Activated naive CD8-positive, alpha-beta T cell treated with anti-CD3 and anti-CD28 coated beads, Interleukin-2, amount 10 ng/mL, durations not matched to agents 7 days and 5 days (primary cell): ENCODE measurements at places on chromosomes 1 and 21. TPM values are rescaled to one million over a fixed set of nuclear protein-coding genes. Genes with fewer than 3 reads are reported as not detected.

- no peak for DNase-seq
These were observed 107.9 kb upstream of the PALMD start for GRCh38 chr1:99537886-99538617.

Gene MARK1
- not detected for total RNA-seq

- DNase-seq, result no peak
These were observed 8.0 kb downstream of the SDHB start for GRCh38 chr1:17045634-17046333.

DNA sequence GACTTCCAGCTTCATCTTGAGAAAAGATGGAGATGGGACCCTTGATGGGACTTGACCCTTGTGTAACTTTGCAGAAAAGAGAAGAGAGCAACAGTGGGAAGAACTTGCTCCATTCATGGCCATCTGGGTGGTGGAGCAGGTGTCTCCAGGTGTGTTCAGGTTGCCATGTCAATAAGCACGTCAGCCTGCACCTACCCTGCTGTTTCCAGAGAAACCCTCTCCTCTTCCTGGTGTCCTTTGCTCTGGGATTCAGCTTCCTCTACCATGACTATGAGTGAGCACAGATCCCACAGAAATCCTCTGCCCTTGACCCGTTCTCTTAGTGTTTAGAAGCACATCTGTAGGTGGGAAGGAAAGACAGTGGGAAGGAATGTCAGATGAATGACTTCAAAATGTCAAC lies 21.8 kb upstream of the OTUD3 start:
- DNase-seq, result no peak

GRCh38 chr1:92854101-92854785 lies 22.4 kb downstream of the RPL5 start:
- no peak for DNase-seq

GRCh38 chr1:247370786-247371732 lies 39.4 kb upstream of the ZNF496 start:
- DNase-seq, result no peak

DNA sequence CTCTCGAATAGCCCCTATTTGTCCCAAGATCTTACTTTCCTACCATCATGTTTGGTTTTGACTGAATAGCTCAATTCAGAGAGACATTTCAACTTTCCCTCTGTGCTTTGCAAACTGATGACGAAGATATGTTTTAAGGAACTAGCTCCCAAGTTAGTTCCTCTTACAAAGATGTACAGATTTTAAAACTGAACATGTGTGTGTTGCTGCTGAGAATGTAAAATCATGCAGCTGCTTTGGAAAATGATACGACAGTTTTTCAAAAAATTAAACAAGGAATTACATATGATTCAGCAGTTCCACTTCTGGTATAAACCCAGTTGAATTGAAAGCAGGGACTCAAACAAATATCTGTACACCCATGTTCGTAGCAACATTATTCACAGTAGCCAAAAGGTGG lies 33.6 kb downstream of the KIF26B start:
- DNase-seq, result no peak

Gene CFAP107
- total RNA-seq, result not detected

GRCh38 chr21:30491963-30492428 lies at the start of gene KRTAP19-3:
TSS of gene KRTAP19-3 (minus strand) at chr21:30492013. CDS start at chr21:30491957, 56 bp downstream.
- no peak for DNase-seq

DNA sequence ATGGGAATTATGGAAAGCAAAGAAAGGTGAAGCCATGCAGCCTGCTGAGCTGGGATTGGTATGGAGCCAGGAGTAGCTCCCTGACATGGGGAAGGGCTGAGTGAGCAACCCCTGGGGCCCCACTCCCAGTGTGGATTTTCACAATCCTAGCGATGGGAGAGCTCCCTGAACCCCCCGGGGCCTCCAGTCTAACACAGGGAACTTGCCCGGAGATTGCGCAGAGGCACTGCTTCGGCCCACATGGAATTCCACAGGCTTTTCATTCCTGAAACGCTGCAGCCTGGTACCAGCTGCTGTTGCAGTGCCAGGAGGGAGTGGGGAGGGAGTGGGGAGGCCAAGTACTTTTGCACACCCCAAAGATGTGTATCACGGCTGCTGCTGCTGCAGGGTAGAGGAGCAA lies 110.4 kb upstream of the C21orf91 start:
- no peak for DNase-seq

Gene DNALI1
- not detected for total RNA-seq

GRCh38 chr1:53190210-53190611 lies 6.4 kb upstream of the CPT2 start:
- no peak for DNase-seq

Gene RNF19B
- 22.4 TPM for total RNA-seq

Gene ADAMTSL4
- total RNA-seq, result 0.30 TPM

DNA sequence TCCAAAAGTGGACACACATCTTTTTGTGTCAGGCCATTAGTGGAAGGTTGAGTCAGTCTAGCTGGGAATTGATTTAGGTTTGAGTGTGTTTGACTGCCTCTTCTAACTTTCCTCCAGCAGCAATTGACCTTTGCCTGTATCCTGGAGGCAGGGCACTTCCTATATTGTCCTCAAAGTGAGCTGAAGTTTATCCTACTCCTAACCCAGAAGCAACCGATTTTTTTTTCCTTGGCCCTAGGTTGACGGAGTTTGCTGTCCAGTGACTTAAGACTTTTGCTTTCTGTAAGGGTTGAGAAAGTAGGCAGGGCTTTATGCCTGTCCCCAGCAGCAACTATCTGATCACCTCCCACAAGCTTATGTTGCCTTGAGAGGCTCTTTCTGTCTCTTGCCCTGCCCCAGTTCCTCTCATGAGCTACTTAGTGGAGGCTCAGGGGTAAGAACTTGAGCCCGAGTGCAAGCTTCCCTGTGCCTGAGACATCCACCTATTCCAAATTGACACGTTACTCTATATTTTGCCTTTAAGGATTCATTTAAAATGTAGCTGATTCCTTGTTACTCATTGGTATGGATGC lies 30.9 kb downstream of the SLC35F3 start:
- DNase-seq, result no peak

Gene SH2D1B
- not detected for total RNA-seq

- DNase-seq, result no peak
These were observed 3.0 kb downstream of the NT5C1A start for GRCh38 chr1:39668894-39669293.

Gene CELA3A
- not detected for total RNA-seq

Gene PAX7
- total RNA-seq, result not detected

GRCh38 chr1:207647671-207648333 lies 2.9 kb downstream of the CR1L start:
- DNase-seq, result no peak

DNA sequence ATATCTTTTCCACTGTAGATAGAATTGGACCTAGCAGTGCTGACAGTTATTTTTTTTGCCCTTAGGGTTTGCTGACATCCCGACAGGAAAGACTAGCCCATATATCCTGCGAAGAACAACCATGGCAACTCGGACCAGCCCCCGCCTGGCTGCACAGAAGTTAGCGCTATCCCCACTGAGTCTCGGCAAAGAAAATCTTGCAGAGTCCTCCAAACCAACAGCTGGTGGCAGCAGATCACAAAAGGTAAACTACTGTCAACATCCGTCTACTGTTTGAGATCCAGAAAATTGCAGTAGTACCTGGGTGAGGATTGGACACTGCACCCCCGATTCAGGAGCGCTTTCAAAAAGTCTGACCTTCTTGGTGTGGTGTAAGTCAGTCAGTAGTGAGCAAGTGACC lies 55.8 kb downstream of the CENPF start:
- no peak for DNase-seq

DNA sequence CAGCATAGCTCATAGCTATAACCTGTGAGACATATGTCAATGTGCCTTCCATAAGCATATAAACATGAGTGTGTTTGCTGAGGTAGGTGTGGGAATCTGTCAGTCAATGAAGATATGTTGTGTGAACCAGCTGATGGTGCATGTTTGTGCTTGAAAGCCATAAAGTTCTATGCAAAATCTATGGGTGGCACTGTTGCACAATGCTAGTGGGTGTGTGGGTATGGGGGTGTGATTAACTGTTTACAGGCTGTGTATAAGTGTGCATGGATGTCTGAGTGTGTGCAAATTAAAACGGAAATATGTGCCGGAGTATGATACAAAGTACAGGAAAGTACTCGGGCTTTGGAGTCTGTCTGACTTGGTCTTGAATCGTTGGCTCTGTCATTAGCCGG lies 1.0 kb upstream of the ATP2B4 start:
- DNase-seq, result no peak

GRCh38 chr1:216475659-216476276 lies 52.5 kb upstream of the USH2A start:
- no peak for DNase-seq

GRCh38 chr1:52203935-52204625 lies 62.2 kb downstream of the ZFYVE9 start:
- DNase-seq, result no peak

Gene C1orf56
- 1.9 TPM for total RNA-seq

Gene AVPR1B
- total RNA-seq, result not detected

- peak; percentile 32 for DNase-seq
These were observed 8.7 kb upstream of the TDRD10 start for GRCh38 chr1:154493276-154493675.

- no peak for DNase-seq
These were observed 49.1 kb downstream of the RAP1GAP start for GRCh38 chr1:21620011-21620410.

Gene FAM3B
- total RNA-seq, result not detected
